ENCODE measurements at places on chromosomes 7 and 10.
A peak's percentile ranks its signal among the peaks of the same experiment; 100 is the strongest.

GRCh38 chr7:42934291-42934690 is 2.1 kb downstream of the MRPL32 start:
- no peak for DNase-seq

DNA sequence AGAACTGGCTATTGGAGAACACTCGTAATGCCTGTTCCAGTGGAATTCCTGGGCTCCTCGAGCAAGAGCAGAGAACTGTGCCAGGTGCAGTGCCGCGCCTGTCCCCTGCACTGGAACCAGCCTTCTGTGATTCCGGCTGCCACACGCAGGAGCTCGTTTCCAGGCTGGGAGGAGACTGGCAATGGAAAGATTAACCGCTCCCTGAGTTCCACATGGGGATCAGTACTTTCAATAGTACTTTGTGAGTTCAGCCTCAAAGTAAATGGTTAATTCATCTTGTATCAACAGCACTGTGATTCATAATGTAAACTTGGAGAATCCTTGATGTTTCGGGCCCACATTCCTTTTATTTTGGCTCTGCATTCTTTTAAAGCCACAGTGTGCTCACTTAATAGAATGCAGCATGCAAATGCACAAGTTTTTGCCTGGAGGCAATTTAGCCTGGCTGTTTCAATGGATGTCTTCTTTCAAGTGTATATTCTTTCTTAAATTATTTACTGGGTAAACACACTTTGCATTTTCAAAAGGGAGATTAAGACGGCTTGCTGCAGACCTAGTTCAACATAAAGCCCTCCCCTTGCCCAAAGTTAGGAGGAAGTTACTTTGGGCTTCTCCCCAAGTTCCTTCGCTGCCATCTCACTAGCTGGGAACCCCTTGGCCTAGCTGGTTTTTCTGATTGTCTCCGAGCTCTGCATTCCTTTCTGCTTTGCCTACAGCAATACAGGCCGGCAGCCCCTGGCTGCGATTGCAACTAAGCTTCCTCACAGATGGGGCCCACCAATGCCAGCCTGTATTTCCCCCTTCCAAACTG is 138.1 kb upstream of the TCF7L2 start:
- DNase-seq: peak; percentile 92

- no peak for DNase-seq
These were observed 6.5 kb upstream of the SDK1 start for GRCh38 chr7:3294432-3295100.

GRCh38 chr7:17599733-17600339 is 301.4 kb downstream of the AHR start:
- DNase-seq: no peak

DNA sequence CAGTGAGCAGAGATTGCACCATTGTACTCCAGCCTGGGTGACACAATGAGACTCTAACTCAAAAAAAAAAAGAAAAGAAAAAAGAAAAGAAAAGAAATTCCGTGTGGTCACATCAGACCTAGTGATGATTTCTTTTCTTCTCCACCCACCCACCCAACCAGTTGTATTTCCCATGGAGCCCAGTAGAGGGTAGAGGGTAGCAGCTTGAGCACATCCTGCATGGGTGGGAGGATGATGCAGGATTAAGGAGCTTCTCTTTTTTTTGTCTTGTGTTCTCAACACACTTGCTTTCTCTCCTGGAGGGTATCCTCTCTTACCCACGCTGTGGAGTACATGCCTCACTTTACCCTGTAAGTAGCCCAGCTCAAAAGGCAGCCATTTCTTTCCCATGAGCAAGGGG is 118.6 kb upstream of the CARD11 start:
- DNase-seq: no peak

- DNase-seq: peak; percentile 41
These were observed 35.0 kb upstream of the ABCB4 start for GRCh38 chr7:87510411-87510875.

- DNase-seq: no peak
These were observed 9.1 kb upstream of the PAX2 start for GRCh38 chr10:100736144-100736808.
